ENCODE measurements at places on chromosomes 4 and X.

GRCh38 chr4:74874753-74875367, 58.1 kb upstream of the PARM1 start:
- DNase-seq, result no peak

DNA sequence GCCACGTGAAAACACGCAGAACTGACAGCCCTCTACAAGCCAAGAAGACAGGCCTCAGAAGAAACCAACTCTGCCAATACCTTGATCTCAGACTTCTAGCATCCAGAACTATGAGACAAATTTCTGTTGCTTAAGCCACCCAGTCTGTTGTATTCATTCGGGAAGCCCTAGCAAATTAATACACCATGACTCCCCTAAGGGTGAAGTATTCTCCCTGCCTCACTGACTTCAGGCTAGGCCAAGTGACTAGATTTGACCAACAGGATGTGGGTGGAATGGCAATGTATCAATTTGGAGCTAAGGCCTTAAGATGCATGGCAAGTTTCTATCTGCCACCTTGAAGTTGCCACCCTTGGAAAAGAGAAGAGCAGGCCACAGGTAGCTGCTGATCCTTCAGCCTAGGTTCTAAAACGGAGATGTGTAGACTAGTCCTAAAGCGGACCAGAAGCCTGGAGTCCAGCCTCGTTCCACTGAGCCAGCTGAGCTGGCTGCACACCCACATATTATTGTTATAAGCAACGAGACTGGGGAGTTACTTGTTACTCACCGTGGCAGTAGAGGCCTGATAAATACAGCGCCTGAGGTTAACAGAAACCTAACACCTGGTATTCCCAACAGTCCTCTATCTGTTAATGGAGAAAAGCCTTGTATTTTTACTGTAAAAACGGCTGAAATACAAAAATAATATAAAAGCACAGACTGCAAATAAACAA, 16.4 kb downstream of the SCARB2 start:
- DNase-seq, result no peak

DNA sequence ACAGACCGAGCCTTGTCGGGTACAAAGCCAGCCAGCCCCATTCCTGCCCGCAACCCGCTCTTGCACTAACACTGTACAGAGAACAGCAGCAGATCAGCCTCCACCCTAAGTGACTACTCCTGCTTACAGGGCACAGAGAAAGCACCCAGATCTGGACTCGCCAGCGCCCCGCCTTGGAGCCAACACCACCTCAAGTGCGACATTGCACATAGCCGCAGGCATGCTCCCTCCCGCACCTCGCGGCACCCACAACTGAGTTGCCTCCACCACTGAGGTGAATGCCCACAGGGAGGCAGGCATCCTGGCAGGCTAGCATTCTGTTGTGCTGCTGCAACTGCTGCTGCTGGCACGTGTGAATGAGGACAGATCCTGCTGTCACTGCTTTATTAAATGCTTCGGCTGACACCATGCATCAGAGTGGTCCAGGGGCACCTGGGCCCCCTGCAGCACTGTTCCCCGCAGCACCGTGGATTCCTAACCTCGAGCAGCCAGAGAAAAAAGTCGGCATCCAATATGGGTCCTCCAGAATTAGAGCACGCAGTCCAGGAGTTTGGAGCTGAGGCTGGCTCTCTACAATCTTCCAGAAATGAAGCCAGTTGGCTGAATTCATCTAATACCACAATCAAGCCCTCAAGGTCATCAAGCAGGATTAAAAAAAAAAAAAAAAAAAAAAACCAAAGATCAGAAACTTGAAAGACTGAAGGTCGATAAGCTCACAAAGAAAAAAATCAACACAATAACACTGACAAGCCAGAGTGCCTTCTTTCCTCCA, 352.9 kb downstream of the GASK1B start:
- no peak for DNase-seq

GRCh38 chr4:108881190-108881589, 118.3 kb upstream of the ETNPPL start:
- peak; percentile 53 for DNase-seq
